T1000 (cell line): ENCODE measurements at places on chromosomes 11 and 22.

DNA sequence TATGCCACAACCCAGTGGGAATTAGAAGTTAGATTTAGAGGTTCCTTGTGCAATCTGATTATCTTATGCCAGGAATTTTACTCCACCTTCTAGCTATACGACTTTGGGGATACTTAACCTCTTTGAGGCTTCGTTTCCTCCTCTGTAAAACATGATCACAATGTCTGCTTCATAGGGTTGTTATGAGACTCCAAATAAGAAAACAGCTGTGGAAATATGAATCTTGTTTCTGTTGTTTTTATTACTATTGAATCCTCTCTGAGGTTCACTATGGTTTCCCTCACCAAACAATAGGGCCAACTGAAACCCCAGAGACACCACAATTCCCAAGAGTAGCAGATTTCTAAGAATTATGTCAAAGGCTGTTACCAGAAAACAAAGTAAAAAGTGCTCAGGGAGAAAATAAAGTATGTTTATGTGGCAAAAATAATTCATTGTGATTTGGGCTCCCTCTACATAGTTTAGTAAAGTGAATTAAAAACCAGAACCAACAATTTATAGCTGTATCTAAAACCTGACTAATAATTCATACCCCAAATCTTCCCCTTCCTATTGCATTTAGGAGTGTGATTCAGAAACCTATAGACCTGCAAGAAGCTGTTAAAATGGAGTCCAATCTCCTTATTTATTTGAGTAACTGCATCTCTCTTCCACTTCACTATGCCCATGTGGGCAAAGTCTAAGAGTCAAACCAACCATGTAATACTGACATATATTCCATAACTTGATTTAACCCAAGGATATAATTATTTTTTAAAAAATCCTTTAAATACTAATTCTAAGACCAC, 38.4 kb downstream of the AMBRA1 start:
- DNase-seq = no peak

DNA sequence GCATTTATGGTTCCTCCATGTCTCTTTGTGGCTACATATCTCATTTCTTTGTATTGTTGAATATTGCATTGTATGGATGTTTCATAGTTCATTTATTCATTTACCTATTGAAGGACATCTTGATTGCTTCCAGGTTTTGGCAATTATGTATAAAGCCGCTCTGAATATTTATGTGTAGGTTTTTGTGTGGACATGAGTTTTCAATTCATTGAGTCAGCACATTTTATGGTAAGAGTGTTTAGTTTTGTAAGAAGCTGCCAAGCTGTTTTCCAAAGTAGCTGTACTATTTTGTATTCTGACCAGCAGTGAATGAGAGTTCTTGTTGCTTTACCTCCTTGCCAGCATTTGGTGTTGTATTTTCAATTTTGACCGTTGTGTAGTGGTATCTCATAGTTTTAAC, 39.2 kb downstream of the KDM2A start:
- DNase-seq = no peak

DNA sequence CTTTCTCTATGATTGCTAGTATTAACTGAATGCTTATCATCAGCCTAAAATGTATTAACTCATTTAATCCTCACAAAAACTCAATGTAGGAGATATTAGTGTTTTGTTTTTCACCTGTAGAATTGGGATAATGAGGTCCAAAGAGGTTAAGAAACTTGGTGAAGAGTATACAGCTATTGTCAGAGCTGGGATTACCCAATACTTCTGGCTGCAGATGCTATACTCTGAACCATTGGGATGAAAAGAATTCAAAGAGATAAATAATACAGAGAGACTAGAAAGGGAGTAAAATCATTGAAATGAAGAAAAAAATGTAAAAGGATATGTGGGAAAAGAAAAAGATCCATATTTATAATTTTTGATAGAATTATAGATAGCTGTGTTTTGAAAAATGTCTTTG, 137.1 kb downstream of the TRPC6 start:
- no peak for DNase-seq

GRCh38 chr22:19223617-19224016, 45.1 kb upstream of the SLC25A1 start:
- no peak for DNase-seq

DNA sequence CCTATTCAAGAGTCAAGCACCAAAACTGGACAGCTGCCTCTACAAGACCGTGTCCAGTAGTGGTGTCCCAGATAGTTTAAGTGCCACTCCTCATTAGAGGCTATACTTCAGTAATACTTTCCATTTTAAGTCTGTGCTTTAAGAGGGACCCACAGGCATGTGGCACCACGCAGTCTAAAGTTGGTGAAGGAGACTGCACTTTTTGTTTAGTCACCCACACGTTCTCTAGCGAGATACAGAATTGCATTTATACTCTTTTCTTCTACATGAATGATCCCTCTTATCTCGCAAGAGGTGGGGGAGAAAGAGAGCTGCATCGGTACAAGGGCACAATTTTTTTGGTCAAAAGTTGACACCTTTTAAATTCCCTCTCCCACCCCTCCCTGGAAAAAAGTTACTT, 41.5 kb downstream of the DDX6 start:
- no peak for DNase-seq

GRCh38 chr11:25536289-25536688, 795.6 kb upstream of the ANO3 start:
- no peak for DNase-seq

GRCh38 chr11:86510097-86510496, 135.4 kb downstream of the CCDC81 start:
- DNase-seq = no peak

- DNase-seq = no peak
Measured at GRCh38 chr11:4887591-4887990, 5.9 kb downstream of the OR51T1 start.

DNA sequence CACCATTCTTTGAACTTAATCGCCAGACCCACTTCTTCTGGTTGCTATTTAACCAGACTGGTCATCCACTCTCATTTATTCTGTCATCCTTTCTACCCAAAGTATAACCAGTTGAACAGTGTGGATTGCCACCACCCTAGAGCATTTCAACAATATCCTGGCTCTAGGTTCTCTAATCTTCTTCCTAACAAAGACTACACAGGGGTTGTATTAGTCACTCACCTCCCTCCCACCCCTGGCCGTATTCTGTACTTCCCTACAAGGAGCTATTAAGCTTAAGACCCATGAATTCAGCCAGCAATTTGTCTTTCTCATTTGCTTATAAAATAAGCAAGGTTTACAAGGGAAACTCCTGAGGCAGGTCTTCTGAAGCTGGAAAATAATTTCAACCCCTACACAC, 46.9 kb upstream of the CEP126 start:
- DNase-seq = no peak

DNA sequence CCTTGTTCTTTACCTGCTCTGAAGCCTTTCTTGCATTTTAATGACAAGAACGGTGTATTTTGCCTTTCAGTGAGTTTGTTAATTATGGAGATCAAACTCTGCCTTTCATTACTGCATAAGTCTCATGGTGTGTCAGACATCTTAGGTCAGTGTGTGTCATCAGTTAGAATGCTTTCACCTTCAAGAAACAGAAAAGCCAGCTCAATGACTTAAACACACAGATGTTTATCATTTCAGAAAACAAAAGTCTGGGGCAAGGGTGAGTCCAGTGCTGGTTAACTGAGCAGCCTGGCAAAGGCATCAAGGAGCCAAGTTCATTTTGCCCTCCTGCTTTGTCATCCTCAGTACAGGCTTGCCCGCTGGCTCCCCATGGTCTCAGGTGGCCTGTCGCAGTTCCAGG, 54.5 kb downstream of the PACS1 start:
- no peak for DNase-seq

DNA sequence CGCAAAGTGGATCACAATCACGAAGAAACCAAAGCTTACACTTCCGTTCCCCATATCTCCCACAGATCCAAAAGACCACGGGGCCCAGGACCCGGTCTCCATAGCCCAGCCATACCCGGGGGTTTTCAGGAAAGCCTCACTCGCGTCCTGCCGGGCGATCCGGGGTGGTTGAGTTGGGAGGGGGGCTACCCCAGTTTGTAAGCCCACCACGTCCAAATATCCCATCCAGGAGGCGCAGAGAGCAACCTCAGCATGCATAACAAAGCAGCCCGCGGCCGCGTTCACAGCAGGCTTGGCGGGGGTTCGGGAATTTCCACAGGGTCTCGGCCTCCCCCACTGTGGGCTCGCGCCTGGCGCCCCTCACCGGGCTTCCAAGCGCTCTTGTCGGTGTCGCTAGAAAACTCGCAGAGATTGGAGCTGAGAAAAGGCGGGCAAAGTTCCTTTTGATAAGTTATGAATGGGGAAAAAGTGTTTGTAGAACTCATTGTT, 9.5 kb downstream of the SDF2L1 start:
- no peak for DNase-seq

GRCh38 chr11:35426351-35426750, 7.0 kb upstream of the SLC1A2 start:
- no peak for DNase-seq

DNA sequence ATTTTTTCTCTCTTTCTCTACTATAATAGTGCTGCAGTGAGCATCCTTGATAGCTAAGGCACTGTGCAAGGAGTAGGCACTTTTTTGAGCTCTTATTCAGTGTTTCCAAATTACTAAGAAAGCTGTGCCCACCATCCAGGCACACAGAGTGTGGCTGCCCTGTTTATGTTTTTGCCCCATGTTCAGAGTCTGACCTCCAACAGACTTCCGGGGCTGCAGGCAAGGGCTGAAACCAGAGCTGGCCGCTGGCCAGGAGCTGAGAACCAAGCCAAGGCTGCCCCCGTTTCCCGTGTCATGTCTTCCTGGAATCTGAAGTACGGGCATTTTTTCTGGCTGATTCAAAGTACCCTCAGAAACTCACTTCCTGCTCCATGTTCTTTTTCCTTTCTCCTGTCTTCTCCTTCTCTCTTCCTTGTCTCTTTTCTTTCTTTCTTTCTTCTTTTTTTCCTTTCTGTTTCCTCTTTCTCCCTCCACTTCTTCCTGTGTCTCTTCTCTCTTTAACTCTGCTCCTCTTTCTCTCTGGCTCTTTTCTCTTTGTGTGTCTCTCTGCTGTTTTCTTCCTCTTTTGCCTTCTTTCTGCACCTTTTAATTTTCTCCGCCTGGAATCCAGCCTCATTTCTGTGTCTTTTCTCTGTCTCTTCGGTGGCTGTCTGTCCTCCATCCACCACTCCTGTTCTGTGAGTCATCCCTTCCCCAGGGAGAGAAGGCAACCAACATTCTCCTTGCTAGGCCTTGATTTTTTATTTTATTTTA, 17.0 kb upstream of the KCTD14 start:
- DNase-seq = peak; percentile 52

GRCh38 chr11:112734207-112734606, 227.0 kb upstream of the NCAM1 start:
- DNase-seq = no peak

- DNase-seq = no peak
Measured at GRCh38 chr22:45777046-45777851, 105.6 kb downstream of the ATXN10 start.

- peak; percentile 16 for DNase-seq
Measured at GRCh38 chr11:20599221-20600019, at the start of gene SLC6A5. Gene SLC6A5, plus strand, starts transcription at chr11:20599608. Its CDS starts 65 bp downstream, at chr11:20599673.

GRCh38 chr11:9977554-9977953, 313.7 kb downstream of the SWAP70 start:
- DNase-seq = no peak

DNA sequence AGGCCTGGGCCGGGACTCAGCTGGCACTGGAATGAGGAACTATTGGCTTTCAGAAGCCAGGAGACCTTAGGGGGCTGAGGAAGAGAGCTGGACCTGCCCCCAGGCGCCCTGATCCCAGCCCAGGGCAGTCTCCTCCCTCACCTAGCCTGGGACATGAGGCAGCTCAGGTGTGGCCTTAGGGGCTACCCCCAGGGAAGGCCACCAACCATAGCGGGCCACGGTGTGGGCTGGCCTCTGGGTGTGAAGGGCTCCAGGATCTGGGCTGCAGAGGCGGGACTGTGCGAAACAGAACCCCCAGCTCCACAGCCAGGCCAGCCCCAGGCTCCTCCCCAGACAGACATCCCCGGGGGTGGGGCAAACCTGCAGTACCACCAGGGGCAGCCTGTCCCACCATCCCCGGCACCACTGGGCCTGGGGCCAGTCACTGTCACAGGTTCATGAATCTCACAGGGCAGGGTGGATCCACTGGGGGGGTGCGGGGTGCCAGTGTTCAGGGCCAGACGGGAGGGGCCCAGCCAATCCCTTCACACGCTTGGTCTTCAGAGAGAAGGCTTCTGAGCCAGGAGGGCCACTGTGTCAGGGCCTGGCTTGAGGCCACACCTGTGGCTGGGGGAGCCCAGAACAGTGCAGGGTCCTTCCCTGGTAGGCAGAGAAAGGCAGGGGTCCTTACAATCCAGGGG, 3.5 kb downstream of the PLXNB2 start:
- no peak for DNase-seq
